ENCODE measurements at places on chromosomes 7 and 10.

- DNase-seq, result no peak
- no peaks in the 10 kb centered on the region for H3K36me3 ChIP-seq
- H3K27me3 ChIP-seq, result peaks cover 33% of the 10 kb centered on the region
- peaks cover 10% of the 10 kb centered on the region for H3K4me1 ChIP-seq
- H3K4me3 ChIP-seq, result no peak overlapping the region
- H3K27ac ChIP-seq, result no peak overlapping the region
Measured at GRCh38 chr7:77439572-77439971, 23.4 kb upstream of the GSAP start.

DNA sequence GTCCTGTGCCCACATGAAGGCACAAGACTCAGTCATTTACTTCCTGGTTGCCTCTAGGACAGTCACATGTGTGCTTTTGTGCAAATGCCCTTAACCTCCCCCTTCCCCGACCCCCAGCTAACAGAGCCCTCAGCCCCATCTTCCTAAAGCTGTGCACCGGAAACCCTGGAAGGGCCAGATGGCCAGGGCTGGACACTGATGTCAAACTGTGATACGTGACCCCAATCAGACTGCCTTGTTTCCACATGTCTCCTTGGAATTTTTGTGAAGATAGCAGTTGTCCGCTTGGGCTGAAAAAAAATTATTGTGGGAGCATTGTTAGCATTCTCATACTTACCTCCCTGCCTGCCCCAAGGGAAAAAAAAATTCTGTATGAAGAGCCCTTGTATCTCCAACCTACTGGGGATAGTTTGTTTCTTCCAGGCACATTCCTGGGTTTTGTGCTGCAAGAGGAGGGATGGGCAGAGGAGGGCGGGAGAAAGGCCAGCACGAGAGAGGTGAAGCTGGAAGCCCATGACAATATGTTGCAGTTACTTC lies 17.0 kb upstream of the ADAM12 start:
- H3K27me3 ChIP-seq, result no peaks in the 10 kb centered on the region
- no peaks in the 10 kb centered on the region for H3K36me3 ChIP-seq
- no peak overlapping the region for H3K27ac ChIP-seq

DNA sequence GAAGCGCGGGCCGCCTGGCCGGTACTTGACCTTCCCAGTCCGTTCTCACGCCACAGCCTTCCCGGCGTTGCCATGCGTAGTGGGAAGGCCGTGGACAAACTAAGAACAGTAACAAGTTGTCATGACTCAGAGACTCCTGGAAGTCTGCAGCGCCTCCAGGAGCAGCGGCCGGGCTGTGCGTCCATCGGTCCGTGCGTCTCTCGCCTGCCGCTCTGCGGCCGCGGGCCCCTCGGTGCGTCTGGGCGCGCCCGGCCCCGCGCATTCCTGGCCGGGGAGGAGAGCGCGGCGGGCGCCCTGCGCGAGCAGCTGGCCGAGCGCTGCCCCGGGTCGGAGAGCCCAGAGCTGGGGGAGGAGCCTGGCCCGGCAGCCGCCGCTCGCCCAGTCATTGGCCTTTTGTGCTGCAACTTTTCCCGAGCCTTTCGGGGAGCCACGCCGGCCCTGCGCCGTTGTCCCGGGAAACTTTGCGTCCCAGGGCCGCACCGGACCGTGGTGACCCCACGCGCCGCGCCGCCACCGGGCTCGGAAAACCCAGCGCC lies 123.7 kb downstream of the TACC2 start:
- peaks cover 1% of the 10 kb centered on the region for H3K4me1 ChIP-seq
- no peaks in the 10 kb centered on the region for H3K36me3 ChIP-seq
- no peak overlapping the region for H3K4me3 ChIP-seq
- peaks cover 49% of the 10 kb centered on the region for H3K27me3 ChIP-seq

- H3K36me3 ChIP-seq, result no peaks in the 10 kb centered on the region
- no peak overlapping the region for H3K27ac ChIP-seq
- DNase-seq, result no peak
- H3K4me1 ChIP-seq, result peaks cover 2% of the 10 kb centered on the region
Measured at GRCh38 chr7:137846549-137846826, 286 bp downstream of the DGKI start.

Data from T-helper 2 cell treated with Interferon-gamma antibody and Interleukin-4, amounts not matched to agents 5 μg/mL and 100 μg/mL, for 36 hours (primary cell).